ENCODE measurements at places on chromosomes 2 and 18.

- DNase-seq: no peak
Measured at GRCh38 chr2:179952658-179953057, 54.4 kb downstream of the CWC22 start.

DNA sequence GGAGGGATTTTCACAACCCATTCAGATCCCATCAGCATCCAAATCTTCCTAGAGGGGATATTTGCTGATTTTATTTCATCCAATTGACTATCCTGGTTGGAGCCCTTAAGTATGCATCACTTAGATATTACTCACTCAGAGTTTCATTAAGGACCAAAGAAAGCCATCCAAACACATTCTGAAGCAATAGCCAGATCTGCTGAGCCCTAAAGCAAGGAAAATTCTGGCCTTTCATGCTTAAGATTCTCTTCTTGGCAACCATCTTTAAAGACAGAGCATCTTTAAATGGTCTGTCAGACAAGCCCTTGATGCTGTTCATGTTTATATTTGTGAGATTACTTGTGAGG, 40.9 kb upstream of the C1D start:
- DNase-seq: no peak

GRCh38 chr2:175647058-175647457, 355.0 kb downstream of the LNPK start:
- DNase-seq: no peak

GRCh38 chr18:37532917-37533316, 32.7 kb downstream of the CELF4 start:
- DNase-seq: no peak

GRCh38 chr18:9066817-9067306, 35.6 kb upstream of the NDUFV2 start:
- DNase-seq: no peak

DNA sequence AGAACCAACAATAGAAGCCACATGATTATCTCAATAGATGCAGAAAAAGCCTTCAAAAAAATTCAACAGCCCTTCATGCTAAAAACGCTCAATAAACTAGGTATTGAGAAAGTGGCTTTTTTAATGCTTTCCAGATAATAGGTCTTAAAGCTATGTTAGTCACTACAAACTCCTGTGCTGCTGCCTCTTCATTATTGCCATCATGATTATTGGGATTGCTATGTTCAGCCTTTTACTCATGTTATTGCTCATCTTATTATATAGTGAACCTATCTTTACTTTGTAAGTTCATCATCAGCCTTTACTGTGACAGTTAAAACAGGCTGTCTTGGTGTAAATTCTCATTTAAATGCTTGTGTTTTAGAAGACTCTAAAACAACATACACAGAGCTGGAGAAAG, 1557.2 kb upstream of the ZEB2 start:
- no peak for DNase-seq

DNA sequence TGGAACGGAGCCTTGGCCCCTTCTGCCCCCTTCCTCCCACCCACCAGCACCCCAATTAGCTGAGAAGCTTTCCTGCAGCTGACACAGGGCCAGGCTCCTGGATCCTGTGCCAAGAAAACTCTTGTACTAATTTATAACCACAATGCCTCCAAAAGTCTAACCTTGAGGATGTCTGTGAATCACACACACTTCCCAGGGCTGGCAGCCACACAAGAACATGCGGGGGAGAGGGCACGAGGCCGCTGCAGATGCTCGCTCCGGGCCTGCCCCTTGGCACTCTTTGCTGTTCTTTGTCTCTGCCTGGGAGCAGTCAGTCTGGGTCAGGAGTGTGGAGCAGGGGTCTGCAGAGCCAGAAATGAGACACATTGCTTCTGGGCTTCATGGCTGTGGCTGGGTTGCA, 62.7 kb upstream of the KIF5C start:
- DNase-seq: no peak

GRCh38 chr2:151977631-151978030, 121.2 kb downstream of the CACNB4 start:
- no peak for DNase-seq

DNA sequence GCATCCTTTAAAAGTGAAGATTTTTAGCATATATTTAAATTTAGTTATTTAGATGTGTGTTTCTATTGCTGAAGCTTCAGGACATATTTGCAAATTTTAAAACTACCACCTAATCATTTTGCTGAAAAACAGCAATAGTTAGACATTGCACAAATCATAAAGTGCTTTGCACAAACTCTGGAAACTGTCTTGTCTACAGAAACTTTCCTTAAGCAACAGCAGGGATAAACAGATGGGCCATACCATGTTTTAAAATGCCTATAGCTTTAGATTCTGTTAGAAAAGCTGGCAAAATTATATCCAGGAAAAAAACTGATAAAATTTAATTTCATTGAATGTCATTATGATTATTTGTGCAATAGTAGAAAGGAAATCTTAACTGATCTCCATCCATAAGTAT, 1313.9 kb upstream of the ACVR2A start:
- no peak for DNase-seq

DNA sequence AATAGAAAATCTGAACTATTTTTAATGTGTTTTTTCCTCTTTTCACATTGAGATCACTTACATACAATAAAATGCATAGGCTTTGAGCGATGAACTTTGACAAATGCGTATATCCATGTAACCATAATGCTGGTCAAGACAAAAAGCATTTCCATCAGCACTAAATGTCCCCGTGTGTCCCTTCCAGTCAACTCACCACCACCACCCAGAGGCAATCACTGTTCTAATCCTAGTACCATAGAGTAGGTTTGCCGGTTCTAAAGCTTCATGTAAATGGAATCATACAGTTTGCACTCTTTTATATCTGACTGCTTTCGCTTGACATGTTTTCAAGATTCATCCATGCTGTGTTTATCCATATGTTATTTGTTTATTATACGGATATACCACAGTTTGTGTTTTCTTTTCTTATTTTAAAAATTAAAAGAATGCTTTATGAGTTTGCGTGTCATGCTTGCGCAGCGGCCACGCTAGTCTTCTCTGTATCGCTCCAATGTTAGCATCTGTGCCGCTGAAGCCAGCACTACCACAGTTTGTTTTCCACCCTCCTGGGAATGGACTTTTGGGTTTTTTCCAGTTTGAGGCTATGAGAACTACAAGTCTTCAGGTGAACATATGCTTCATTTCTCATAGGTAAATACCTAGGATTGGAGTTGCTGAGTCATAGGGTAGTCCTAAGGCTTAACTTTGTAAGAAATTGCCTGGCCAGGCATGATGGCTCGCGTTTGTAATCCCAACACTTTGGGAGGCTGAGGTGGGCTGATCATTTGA, 197.5 kb upstream of the CHAC2 start:
- DNase-seq: no peak

- DNase-seq: no peak
Measured at GRCh38 chr2:219228041-219228910, 1.2 kb downstream of the ATG9A start.

DNA sequence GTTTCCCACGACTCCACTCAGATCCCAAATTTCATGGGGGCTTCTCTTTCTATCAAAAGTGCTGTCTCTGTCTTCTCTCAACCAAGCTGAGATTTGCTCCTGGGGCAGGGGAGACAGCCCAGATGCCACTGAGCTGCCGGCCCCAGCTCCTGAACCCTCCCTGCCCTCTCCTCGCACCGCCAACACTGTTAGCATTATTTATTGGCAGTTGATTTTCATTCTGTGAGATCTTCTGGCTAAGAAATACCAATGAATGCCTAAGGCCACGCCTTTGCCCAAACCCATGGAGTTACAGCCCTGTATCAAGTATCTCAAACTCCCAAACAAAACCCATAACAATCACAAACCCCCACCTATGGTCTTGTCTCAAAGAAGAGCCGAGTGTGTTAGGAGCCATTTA, 153.0 kb upstream of the TWIST2 start:
- DNase-seq: no peak

- no peak for DNase-seq
Measured at GRCh38 chr2:130791617-130791939, 36.2 kb downstream of the AMER3 start.

DNA sequence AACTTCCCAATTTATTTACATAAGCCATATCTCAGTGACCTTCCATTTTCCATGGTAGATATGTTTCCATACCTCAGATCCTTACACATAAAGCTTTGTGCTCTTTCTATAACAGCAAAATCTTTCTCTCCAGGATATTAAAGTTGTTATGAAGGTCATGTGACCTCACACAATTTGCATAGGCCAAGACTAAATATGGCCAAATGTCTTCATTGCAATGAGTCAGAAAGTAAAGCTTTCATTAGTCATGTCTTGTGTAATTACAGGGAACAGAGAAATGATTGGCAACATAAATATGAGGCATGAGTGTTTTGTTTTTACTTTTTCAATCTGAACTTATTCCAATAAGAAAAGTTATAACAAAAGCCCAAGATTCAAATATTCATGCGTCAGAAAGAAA, 243.5 kb downstream of the ASXL3 start:
- DNase-seq: no peak

GRCh38 chr2:171575606-171576005, 53.3 kb downstream of the CYBRD1 start:
- no peak for DNase-seq

GRCh38 chr2:238949710-238950345, 101.9 kb downstream of the TWIST2 start:
- no peak for DNase-seq

GRCh38 chr2:8203364-8203763, 478.5 kb upstream of the ID2 start:
- DNase-seq: no peak

GRCh38 chr2:120510751-120511395, 164.9 kb downstream of the INHBB start:
- DNase-seq: no peak

DNA sequence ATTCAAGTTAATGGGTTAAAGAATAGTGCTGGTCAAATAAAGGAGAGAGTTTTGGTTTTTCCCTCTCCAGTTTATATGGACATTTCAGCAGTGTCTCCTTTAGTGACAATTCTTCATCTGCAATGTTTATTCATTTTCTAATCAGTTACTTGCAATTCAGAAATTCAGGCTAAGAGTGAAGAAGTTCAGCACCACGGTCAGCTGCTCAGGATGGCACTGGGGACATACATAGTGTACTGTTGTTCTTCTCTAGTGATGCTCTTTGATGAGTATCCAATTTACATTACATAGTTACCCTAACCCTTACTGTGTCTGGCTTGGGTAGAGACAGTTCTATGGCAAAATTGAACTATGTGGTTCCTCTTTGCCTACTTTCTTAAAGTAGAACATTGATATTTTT, 412.7 kb downstream of the CNTNAP5 start:
- DNase-seq: no peak

DNA sequence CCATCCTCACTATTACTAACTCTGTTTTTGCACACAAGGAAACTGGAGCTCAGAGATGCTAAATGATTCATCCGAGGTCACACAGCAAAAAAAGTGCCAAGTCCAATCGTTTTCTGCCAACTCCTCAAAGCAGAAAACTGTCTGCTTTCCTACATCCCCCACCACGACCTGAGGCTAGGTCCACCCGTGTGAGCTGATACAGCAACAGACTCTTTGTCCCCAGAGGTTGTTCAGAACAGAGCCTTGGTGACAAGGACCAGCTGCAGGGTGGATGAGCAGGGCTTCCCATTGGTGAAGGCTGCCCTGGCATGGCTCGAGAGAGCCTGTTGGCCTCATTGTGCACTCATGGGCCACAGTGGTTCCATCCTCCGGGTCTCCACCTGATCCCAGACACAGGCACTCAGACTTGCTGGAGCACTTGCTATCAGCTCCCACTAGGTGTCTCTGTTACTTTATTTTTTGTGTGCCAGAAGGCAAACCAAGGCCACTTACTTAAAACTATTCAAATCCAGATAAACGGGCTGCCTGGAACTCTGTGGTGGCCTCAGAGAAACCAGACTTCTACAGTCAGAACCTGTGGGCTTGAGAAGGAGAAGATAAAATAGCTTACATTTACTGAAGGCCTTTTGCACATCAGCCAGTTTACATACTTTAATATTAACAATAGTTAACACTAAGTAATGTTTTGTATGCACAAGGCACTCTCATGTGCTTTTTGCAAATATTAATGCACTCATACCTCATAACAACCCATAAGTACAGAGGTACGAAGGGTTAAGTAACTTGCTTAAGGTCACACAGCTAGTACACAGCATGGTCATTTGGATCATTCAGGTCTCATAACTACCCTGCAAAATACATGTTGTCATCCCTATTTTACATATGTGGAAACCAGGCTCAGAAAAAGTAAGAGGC, 62.9 kb upstream of the CTIF start:
- no peak for DNase-seq

DNA sequence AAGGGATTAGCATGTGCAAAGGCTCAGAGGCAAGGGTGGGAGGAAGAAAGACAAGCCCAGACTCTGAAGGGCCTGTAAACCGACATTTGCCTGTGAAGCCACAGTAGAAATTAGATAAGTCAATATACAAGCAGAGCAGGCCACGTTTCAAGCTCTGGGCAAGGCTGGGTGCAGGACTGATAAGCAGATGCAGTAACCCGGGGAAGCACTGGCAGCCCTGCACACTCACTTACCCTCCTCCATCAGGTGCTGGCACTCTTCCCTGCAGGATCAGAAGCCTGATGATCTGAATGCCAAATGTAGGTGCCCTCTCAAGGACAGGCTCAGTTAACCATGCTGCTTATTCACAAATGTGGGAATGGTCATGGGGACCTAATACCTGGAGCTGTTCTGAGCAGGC, 46.3 kb upstream of the RAB12 start:
- no peak for DNase-seq

DNA sequence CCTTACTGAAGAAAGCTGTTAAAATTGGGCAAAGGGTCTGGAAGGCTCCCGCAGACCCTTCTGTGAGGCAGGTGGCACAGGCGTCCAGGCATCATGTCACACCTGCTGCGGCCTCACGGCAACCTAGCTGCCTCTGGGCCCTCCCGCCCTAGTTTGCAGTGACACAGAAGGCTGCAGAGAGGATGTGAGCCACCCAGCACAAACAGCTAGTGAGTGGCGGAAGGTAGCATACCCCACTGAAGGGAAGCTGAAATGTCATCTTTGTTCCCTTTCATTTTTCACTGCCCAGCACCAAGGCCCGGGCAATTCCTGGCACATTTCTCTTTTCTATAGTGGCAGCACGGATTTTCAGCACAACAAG, 53.8 kb downstream of the TRAPPC12 start:
- no peak for DNase-seq

- no peak for DNase-seq
Measured at GRCh38 chr2:67709835-67710234, 312.7 kb downstream of the ETAA1 start.

DNA sequence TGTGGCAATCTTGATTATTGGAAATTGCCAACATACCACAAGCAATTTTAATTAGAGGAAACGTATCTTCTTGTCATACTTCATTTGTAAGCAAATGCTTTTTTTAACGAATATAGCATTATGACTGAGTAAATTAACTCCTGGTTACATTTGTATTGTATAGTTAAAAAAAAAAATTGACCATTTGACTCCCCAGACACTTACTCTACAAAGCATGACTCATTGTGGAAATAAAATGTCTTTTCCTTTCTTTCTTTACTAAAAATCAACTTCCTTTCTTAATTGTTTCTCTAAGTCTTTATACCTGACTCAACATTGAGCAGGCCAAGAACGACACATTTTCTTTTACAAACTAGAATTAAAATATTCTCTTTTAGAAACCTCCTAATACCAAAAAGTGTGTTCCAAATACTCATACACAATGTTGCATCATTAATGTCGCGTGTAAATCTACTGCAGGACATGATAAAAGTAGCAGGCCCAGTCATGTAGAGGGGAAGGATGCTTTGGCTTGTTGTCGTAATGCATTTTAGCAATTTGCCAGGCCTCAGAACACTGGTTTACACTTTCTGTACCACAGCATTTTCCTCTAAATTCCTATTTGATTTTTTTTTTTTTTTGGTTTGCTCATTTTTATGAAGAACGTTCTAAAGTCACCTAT, 349.6 kb upstream of the KCNH7 start:
- DNase-seq: no peak

All from stimulated activated CD4-positive, alpha-beta T cell treated with anti-CD3 and anti-CD28 coated beads, Interleukin-1b, Interleukin-23, amount 100 ng/mL, for 24 hours (primary cell).